ENCODE measurements at places on chromosomes 3 and 15.
A peak's percentile ranks its signal among the peaks of the same experiment; 100 is the strongest.

DNA sequence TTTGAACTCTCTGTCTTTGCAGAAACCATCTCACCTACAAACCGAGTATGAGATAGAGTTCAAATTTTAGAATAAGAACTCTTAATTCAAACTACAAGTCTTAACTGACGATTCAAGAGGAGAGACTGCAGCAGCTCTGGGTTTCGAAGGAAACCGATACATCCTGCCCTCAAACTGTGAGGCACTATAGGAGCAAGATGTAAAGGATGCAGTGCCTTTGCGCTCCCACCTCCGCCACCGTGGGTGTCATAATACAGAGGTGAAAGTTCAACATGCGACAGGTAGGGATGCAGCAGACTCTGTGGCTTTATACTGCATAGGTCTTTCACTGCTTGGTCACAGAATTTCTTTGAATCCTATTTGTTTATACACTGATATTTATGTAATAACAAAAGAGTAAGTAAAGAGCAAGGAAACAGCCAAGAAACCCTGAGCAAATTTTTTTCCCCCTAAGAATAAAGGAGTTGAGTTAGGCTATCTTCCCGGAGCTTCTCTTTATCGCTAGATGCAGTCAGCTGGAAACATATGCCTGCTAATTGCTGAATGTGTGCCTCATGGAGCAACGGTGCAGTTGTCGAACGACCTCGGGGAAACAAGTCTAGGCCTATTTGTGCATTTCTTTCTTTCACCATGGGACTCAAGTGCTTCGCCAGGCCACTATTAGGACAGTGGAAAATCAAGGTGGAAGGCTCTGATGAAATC, 1097.6 kb upstream of the CFAP20DC start:
- peak; percentile 16 for DNase-seq

GRCh38 chr3:50150404-50150750, 4.7 kb upstream of the SEMA3F start:
- no peak for DNase-seq

DNA sequence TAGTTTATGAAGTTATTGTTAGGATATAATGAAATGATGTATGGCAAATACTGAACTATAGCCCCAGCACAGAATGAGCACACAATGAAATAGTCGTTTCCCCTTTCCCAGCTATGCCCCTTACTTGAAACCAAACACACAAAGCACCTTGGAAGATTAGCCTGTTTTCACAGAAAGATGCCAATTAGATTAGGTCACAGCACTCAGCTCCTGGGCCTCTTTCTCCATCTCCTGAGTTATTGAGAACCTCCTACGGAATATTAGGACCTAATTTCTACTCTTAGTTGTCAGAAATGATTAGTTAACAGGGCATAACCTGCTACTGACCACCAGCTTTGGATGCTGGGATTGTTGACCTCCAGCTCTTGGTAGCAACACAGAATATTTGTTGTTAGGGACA, 269.4 kb upstream of the ROPN1 start:
- no peak for DNase-seq

DNA sequence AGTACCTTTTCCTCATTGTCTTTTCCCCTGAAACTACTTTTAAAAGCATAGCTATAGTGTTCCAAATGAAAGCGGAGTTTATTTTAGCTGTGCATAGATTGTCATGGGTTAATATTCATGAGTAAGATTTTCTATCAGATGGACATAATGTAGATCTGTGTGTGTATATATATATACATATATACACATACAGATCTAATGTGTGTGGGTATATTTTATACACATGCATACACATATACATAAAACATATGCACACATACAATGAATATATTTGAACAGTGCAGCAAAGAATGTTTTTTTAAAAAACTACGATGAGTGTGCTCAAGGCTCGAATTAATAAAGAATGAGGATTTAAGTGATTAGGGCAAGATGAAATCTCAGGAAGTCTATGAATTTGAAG, 328.3 kb upstream of the IL12A start:
- DNase-seq, result no peak

GRCh38 chr3:195153130-195153529, 117.8 kb downstream of the XXYLT1 start:
- DNase-seq, result no peak

GRCh38 chr3:195204360-195205163, 66.4 kb downstream of the XXYLT1 start:
- DNase-seq, result no peak

DNA sequence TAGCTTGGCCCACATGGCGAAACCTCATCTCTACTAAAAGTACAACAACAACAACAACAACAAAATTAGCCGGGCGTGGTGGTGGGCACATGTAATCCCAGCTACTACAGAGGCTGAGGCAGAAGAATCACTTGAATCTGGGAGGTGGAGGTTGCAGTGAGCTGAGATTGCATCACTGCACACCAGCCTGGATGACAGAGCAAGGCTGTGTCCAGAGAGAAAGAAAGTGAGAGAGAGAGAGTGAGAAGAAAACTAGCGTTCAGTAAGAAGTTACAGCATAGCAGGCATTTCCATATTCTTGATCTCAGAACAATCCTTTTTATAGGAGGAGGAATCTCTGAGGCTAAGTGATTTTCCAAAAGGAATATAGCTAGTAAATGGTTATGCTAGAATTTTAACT, 1076.1 kb downstream of the AGBL1 start:
- DNase-seq, result peak; percentile 4

DNA sequence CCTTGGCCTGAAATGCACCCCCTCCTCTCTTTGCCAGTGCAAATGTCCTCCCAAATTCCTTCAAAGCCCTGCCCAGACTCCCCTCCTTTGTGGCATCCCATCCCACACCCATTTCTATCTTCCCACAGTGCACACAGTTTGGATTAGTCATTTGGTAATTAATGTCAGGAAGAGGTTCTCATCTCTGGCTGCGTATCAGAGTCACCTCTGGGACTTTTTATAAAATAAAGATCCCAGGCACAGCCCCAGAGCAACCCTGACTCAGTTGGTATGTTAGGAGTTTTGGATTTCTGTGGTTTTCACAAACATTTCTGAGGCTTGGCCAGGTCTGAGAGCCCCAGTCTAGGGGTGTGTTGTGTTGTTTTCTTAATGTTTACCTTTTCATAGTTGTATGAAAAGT, 41.6 kb downstream of the C3orf20 start:
- DNase-seq, result no peak

GRCh38 chr15:69342460-69343076, 43.9 kb downstream of the PAQR5 start:
- no peak for DNase-seq

DNA sequence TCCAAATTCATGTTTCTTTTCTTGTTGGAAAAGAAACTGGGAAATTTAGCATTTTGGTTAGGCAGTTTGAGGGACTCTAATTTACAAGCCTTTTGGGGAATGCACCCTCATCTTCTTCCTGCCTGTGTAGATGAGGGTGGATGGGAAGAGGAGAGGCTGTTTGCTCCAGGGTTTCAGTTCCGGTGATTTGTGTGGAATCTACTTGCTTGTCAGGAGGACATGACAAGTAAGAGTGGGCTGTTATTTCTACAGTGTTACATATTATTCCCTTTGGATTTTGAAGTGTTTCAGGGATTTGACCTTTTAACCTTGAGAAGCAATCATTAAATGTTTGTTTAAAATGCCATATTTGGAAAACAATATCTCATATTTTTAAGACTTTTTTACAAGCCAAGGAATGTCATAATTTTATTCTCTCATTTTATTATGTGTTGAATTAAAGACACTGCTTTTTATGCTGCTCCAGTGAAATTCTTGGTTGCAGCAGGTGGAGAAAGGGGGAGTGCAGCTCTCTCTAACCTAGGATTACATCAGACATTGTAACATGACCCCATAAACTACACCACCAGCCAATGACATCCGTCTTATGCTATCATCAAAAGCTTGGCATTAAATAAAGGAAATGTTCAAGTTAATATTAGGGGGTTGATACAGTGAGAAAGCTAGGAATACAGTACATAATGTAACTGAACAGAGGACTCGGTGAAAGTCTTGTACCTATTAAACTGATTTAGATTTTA, 30.2 kb downstream of the PLAAT1 start:
- DNase-seq, result no peak

DNA sequence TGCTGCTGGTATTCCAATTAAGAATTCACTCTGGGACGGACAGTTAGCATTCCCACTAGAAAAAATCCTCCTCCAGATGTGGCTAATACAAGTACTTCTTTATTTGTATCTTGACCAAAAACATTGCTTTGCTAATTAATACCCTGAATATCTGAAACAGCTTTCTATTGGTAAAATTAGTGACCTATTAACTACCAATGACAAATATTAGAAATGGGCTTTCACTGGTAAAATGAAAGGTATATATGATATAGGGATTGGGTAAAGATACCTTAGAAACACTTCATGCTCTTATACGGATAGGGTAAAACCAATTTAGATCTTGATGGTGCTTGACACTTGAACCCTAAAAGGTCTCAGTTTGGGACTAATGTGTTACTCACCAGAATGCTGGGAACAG, 52.3 kb downstream of the CRTAP start:
- no peak for DNase-seq

DNA sequence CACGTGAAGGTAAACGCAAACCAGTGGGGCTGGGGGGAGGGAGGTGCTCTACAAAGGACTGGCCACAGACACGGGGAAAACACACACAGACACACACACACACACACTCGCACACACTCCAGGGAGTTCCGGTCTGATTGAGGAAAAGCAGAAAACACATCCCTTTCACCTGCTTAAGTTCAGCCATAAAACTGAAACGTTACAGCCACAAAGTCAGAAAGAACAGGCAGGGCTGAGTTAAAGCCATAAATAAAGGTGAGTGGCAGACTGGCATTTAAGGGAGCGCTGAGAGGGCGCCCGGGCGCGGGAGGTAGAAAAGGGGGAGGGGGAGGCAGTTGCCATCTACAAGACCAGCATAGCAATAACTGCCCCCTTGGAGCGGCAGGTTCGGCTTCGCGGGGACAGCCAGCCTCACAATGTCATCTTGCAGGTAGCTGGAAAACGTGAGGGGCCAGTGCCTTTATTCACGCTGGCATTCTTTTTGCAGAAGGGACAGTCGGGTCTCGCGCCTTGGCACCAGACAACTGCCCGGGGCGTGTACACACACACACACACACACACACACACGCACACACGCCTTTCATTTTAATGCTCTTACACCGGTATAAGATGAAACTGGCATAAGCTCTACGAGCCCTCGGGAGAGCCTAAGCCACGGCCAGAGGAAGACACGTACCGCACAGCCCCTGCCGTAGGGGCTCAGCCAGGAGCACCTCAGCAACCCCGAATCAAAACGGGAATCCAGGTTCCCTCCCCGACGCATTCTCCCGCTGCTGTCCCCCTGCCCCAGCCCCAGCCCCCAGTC, 866 bp downstream of the TNIK start:
- peak; percentile 51 for DNase-seq

GRCh38 chr15:68204776-68205557, at the start of gene CALML4:
TSS of gene CALML4 (minus strand) at chr15:68205332. CDS start at chr15:68205247, 85 bp downstream.
- DNase-seq, result no peak

- DNase-seq, result no peak
Measured at GRCh38 chr15:25864966-25865365, 1.8 kb upstream of the ATP10A start.

DNA sequence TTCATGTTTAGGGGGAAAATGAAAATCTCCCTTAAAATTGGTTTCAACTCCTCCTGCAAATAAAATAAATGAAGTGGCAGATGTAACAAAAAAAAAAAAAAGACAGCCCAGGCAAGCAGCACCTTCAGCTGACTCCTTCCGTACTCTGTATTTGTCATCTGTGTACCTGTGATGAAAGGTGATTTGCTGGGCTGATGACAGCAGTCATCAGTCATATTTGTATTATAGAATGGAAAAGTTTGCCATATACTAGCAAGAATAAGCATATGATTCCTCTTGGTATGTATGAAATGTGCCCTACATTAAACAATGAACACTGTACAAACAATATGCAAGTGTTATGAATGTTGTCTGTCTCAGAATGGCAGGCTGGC, 44.1 kb upstream of the WWTR1 start:
- DNase-seq, result peak; percentile 77

- DNase-seq, result no peak
Measured at GRCh38 chr15:73022161-73022560, 30.1 kb upstream of the NEO1 start.

DNA sequence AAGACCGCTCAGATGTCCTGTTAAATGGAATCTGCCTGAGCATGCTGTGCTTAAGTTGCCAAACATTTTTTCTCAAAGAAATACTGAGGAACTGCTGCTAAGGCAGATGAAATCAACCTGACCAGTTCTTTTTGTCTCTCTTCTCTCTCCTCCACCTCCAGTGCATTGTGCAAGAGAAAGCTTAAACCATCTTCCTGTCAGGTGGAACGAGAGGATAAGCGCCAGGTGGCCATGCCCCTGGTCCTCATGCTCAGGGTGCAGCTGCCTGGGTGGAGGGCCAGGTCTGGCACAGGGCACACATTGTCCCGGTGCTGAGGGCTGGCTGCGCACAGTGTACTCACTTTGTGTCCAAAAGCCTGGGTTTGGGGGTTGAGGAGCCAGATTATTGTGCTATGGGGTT, 176.2 kb upstream of the TP63 start:
- DNase-seq, result no peak

DNA sequence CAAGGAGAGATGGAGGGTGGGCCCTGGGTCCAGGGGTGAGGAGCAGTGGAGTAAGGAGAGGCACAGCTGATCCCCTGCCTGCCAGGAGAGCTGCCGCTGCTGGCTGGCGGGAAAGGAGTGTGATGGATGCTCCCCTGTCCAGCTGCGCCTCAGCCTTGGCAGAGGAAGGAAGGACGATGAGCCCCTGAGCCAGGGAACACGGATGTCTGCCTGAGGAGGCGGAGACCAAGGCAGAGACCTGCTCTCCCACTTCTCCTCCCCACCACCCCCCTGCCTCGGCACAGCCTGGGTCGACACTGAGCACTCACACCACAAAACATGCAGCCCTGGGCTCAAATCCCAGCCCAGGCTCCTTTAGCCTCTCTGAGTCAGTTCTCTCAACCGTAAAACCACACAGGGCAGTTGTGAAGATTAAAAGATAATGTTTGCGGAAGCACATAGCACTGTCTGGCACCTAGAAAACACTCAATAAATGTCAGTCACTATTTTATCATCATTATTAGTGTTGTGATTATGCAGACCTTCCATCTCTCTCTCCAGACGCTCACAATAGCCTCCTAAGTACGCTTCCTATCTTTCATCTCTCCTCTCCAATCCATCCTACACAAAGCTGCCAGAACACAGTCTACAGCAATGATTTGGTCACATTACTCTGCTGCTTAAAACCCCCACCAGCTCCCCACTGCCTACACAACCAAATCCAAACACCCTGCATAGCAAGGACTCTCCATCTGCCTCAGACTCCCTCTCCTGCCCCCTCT, 52.2 kb downstream of the SEMA5B start:
- peak; percentile 85 for DNase-seq

DNA sequence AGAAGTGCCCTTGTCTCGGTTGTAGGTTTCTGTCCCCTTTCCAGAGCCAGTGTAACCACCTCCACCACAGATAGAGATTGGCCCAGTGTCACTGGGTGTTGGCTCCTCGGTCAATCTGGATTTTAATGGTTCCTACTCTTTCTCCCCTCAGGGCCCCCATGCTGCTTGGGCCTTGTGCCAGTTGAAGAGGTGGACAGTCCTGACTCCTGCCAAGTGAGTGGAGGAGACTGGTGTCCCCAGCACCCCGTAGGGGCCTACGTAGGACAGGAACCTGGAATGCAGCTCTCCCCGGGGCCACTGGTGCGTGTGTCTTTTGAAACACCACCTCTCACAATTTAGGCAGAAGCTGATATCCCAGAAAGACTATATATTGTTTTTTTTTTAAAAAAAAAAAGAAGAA, 75.2 kb downstream of the BOC start:
- DNase-seq, result no peak

GRCh38 chr15:60589728-60590127, 110.8 kb upstream of the ICE2 start:
- DNase-seq, result no peak
